ENCODE measurements at places on chromosomes 12 and 14. TPM values are rescaled to one million over a fixed set of nuclear protein-coding genes. Genes with fewer than 3 reads are reported as not detected.
A peak's percentile ranks its signal among the peaks of the same experiment; 100 is the strongest.

DNA sequence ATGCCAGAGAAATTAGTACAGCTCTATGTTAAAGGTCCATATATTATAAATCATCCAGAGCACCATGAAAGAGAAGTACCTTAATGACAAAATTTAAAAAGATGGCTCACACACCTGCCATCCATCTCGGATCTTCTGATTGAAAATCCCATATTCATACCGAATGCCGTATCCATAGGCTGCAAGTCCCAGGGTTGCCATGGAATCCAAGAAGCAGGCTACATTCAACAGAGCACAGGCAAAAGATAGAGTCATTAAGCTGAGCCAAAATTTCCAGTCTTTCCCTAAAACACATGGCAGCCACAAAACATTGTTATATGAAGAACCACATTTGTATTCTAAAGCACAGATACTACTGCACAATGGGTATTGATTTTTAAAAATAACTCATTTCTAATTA lies 12.7 kb downstream of the PYGL start:
- DNase-seq = no peak

DNA sequence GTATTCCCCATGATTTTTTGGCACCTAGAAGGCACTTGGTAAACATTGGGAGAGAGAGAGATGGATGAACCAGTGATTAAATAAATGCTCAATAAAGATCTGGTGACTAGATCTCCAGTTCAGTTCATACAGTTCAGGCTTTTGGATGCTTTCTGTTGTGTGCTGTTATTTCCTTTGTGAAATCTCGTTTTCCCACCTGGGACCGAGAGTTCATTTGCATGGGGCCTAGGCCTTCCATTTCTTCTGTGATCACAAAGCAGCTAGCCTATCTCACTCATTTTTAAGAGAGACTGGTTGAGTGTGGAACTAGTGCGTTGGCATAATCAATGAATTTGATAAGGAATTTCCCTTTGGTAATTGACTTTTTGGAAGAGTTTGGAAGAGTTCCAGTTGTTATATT lies 104.0 kb downstream of the VRK1 start:
- DNase-seq = no peak

- DNase-seq = no peak
Observed at GRCh38 chr14:38762426-38762825, 340.6 kb downstream of the SEC23A start.

DNA sequence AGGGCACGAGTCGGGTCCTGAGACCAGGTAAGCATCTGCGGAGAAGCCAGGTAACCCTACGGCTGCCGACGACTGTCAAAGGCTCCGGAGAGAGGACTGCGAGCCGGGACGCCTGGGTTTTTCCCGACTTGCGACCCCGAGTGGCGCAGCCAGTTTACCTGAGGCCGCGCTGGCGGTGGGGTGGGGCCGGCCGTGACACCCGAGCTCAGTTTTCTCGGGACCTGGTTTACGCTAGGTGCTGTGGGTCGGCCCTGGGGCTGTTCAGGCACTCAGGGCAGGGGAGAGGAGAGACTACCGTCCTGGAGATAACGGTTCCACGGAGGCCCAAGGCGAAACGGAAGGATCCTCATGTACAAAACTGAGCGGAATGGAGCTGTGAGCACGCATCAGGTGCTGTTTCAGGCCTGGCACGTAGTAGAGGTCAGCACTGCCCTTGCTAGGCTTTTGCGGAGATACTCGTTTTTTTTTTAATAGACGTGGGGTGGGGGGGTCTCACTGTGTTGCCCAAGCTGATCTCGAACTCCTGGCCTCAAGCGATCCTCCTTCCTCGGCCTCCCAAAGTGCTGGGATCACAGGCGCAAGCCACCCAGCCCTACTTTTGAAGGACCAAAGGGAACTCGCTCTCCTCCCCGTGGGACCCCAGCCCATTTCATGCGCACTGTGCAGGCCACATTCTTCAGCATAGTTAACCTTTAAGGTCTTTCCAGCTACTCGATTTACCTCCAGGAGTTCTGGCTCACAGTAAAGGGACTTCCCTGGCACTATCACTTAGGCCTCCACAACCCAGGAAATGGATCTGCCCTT lies 471 bp downstream of the MTRFR start:
- no peak for DNase-seq

DNA sequence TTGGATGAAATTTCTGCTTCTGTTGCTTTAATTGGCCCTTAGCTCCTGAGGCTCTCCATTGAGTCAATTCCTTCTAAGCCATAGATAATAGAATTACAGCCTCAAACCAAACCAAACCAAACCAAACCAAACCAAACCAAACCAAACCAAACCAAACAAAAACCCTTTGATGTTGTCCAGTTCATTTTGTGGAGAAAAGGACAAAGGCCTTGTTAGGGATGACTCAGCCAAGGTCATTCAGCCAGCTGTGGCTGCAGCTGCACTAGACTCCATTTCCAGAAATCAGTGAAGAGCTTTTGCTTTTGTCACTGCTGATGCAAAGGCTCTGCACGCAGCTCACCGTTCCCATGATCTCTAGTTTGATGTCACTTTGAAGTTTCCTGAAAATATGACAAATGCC lies 82.2 kb upstream of the RMST start:
- DNase-seq = no peak

DNA sequence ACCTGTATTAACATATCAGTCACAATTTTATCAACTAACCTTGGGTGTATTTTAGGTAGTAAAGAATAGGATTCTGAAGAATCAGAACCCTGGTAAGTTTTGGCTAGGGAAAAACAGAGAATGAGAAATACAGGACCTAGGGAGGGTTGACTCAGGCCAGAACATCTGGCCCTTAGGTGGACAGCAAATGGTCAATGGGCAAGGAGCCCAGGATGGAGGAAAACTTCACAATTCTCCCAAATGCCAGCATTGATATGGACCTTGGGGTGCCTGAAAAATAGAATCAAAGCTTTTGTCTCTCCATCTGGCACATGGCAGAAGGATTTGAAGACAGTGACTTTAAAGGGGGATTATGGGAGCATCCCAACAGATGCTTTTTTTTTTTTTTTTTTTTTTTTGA lies 32.7 kb upstream of the PRPF39 start:
- DNase-seq = no peak

GRCh38 chr12:120225852-120226640 lies 25.1 kb upstream of the RPLP0 start:
- no peak for DNase-seq

GRCh38 chr12:121963341-121964018 lies 45.1 kb downstream of the CFAP251 start:
- no peak for DNase-seq

The KIF26A gene
- polyA plus RNA-seq = 1.4 TPM

The BDKRB2 gene
- 4.8 TPM for polyA plus RNA-seq

The LRRC10 gene
- polyA plus RNA-seq = not detected

The OR6C74 gene
- polyA plus RNA-seq = not detected

DNA sequence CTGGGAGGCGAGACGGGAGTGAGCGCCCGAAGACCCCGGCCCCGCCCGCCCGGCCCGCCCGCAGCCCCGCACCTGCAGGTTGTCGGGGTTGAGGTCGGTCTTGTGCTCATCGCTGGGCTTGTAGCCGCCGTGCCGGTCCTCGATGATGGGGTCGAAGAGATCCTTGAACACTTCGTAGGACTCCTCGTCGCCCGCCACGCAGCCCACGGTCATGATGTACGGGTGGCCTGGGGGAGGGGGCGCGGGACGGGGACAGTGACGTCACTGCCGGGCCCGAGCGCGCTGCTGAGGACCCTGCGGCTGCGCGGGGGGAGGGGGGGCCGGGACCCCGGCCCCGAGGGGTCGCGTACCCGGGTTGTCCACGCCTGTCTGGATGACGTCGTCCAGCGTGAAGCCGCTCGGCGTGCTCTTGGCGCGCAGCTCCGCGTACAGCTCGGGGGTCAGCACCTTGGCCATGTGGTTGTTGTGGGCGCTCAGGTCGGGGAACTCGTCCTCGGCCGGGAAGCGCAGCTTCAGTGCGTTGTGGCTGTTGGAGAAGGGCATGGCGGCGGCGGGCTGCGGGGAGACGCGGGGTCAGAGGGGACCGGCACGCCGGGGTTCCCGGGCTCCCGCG lies 573 bp downstream of the CKB start:
- peak; percentile 91 for DNase-seq

- DNase-seq = no peak
Observed at GRCh38 chr12:132771126-132771838, 9.7 kb upstream of the ANKLE2 start.

DNA sequence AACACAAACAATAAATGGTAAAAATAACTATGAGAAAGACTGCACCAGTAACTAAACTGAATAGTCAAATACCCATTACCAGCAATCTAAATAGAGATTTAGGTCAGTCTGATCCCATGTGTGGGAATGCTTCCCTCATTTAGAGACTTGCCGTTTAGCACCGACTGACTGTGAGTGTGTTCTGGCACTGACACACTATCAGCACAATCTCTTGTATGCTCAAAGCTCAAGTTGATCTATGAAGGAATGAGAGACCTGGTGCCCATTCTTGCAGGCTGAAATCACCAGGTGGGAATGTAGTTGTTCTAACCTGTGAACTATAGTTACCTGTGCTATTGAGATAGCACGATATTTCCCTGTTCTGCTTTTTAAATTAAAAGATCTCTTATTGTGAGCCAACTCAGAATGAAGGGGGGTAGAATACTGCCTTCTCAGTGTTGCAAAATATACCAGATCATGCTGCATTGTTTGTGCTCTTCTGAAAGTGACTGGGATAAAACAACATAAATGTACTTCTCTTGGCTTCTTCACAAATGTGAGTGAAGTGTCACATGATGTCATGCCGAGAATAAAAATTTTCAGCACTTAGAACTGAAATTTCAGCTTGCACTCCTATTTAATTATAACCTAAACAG lies 99.6 kb downstream of the LIN7A start:
- no peak for DNase-seq

GRCh38 chr14:76877871-76878270 lies 51.7 kb downstream of the LRRC74A start:
- no peak for DNase-seq

DNA sequence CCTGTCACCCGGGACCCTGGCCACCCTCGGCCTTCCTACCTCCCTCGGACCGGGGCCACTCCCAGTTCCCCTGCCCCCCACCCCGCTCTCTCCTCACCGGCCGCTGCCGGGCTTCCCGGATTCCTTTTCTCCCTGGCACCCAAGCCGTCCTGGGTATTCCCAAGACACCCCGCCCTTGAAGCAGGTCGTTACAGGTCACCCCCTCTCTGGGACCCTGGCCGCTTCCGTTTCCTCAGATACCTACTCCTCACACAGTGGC lies 493 bp downstream of the NUMB start:
- DNase-seq = peak; percentile 47

- DNase-seq = peak; percentile 93
Observed at GRCh38 chr14:105525861-105526775, at the start of gene TMEM121. TMEM121 (plus strand) TSS chr14:105526583; CDS start chr14:105528835, 2,252 bp downstream.

- DNase-seq = no peak
Observed at GRCh38 chr12:79067977-79068376, 203.4 kb downstream of the SYT1 start.

DNA sequence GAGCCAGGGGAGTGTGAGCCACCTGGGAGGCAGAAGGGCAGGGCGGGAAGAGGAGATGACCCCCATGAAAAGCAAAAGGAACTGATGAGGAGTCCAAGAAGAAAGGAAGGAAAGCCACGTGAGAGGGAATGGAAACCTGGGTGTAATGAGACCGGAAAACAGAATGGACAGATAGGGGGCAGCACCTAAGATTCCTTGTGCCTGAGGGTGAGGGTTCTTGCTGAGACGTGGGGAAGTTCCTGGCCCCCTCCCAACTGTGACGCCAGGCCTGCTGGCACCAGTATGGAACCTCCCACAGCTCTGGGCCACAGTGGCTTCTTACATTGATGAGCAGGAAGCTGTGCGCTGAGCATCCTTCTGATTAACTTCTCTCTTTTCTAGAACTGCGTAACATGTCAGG lies 30.8 kb downstream of the TTC7B start:
- no peak for DNase-seq

DNA sequence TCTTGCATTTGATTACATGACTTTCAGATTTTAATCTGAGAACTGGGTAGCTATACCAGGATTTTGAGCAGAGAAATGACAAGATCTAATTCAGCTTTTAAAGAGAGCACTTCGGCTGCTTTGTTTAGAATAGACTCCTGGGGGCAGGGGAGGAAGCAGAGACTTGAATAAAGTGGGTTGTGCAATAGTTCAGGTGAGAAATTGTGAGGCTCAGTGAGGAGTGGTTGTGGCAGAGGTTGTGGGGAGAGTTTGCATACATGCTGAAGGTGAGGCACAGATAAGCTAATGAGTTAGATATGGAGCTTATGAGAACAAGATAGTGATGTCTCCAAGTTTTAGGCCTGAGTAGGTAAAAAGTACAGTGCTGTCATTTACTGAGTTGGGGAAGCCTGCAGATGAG lies 281.4 kb downstream of the FLRT2 start:
- no peak for DNase-seq

- no peak for DNase-seq
Observed at GRCh38 chr12:25767606-25768005, 190.9 kb upstream of the RASSF8 start.

- peak; percentile 52 for DNase-seq
Observed at GRCh38 chr12:96164951-96165811, 29.0 kb upstream of the ELK3 start.

DNA sequence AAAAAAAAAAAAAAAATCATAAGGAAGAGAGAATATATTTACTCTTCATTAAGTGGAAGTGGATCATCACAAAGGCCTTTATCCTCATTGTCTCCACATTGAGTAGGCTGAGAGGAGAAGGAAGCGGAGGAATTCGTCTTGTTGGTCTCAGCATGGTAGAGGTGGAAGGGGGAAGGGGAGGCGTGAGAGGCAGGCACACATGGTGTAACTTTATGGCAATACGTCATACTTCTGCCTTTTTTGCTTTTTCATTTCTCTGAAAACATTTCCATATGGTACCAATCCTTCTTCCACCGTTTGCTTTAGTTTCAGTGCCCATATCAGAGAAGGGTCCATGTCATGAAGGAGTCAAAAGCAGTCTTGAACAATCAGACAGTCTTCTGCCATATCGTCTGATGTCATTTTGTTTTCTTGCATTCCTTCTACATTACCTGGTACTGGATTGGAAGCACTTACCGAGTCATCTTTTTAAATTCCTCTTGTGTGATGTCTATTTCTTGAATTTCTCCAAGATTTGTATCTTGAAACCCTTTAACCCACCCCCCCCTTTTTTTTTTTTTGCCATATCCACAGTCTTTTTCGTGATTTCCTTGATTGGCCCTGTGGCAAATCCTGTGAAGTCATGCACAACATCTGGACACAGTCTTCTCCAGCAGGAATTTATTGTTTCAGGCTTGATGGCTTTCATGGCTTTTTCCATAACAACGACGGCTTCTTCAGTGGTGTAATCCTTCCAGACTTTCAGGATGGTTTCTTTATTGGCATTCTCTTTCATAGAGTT lies 8.9 kb downstream of the FUT8 start:
- no peak for DNase-seq

The OTX2 gene
- polyA plus RNA-seq = not detected

The HCAR3 gene
- polyA plus RNA-seq = not detected

The CD4 gene
- polyA plus RNA-seq = 0.02 TPM

GRCh38 chr12:95838125-95838524 lies 20.6 kb upstream of the SNRPF start:
- peak; percentile 25 for DNase-seq

The PRB2 gene
- polyA plus RNA-seq = not detected

- no peak for DNase-seq
Observed at GRCh38 chr12:46915836-46916235, 90.0 kb upstream of the SLC38A4 start.

The ESPL1 gene
- 6.9 TPM for polyA plus RNA-seq

All from SK-N-SH (cell line).